Stimulated activated CD4-positive, alpha-beta T cell treated with anti-CD3 and anti-CD28 coated beads, Interleukin-4, amount 100 ng/mL, for 4 hours (primary cell): ENCODE measurements at places on chromosomes 12 and 14.

DNA sequence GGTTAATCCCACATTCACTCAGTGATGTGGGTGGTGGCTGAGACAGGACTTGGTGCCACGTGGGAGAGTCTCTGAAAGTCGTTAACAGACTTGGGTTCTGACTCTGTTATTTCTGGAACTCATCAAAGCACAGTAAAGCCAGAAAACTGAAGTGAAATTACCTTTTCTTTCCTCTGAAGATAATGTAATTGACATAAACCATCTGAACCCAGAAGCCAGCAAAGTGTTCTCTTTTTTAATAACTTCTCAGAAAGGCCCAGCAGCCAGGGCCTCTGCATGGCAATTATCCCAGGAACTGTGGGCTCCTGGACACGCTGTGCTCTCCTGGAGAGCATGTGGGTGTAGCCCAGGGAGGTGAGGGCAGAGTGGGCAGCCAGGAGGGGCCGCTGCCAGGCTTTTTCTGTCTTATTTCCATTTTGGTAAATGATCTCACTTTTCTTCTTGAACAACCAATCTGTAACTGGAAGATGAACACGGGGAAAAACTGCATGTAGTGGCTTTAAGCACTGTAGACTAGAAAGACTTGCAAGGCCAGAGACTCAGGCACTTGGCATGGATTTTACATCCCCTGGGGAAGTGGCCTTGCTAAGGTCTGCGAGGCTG lies 444.1 kb upstream of the TMEM132C start:
- no peak for DNase-seq

DNA sequence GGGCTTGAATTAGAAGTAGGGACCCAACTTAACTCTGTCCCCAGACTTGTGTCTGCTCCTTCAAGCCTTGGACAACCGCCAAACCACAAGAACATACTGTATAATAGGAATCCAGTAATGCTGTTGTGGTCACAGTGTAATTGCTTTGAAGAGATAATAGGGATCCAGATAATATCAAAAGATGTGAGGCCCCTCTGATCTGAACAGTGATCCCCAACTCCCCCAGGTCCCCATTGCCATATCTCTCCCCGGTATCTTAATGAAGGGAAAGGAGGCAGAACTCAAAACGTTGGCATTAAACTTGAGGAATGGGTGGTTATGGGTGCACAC lies 8.5 kb upstream of the PLEKHH1 start:
- no peak for DNase-seq

GRCh38 chr14:104680056-104680805 lies 9.2 kb upstream of the INF2 start:
- DNase-seq: no peak

DNA sequence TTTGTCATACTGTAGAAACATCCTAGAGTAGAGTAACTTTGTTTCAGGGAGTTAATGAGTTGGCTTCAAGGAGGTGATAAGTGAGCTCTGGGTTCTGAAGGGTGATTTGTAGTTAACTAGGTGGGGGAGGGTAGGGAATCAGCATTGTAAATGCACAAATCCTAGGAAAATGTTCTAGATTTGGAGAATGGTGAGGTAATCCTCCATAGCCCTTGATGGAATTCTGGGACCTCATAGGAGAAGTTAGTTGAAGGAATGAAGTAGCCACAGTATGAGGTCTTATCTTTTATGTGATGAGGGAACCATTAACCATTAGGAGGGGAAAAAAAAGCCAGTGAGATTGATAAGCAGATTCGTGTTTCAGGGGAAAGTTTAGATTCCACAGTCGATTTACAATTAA lies 8.0 kb downstream of the CNOT2 start:
- no peak for DNase-seq

- DNase-seq: no peak
Observed at GRCh38 chr12:19302100-19302640, 137.1 kb upstream of the AEBP2 start.

- DNase-seq: no peak
Observed at GRCh38 chr14:69755296-69755695, 11.6 kb upstream of the SRSF5 start.

DNA sequence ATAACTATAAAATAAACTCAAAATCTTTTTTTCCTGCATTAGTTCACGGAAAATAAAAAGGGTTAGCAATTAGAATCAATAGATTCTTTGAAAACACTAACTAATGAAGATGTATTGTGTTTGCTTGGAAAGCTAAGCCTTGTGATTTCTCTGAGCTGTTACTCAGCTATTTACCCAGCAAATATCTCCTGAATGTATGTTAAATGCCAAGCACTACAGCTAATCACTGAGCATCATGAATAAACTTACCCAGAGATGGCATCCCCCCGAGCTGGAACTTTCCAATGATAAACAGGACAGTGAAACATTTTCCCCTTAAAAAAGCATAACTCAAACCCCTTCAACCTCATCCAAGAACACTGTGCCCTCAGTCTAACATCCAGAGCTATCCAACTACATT lies 71.2 kb downstream of the SLC2A13 start:
- no peak for DNase-seq

DNA sequence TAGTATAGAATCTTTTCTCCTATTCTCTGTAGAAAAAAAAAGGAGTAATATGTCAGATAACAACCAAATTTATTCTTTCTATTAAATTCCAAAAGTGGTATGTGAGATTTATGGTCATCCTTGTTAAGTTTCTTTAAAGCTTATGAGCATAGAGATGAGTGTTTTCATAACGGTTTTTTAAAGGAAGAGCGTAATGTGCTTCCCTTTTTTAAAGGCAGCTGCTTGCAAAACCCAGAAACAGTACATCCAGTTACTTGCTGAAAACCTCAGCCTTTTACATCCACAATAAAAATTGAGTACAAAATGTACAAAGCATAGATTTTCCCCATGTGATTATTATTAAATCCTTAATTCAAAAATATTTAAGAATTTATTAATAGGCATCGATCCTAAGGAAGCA lies 53.6 kb upstream of the CD163 start:
- DNase-seq: no peak

- no peak for DNase-seq
Observed at GRCh38 chr12:118946256-118946655, 35.1 kb upstream of the SRRM4 start.

- no peak for DNase-seq
Observed at GRCh38 chr12:95201056-95201670, 16.1 kb downstream of the FGD6 start.

GRCh38 chr12:23098110-23098509 lies 473.1 kb downstream of the ETNK1 start:
- DNase-seq: no peak

- DNase-seq: no peak
Observed at GRCh38 chr12:82461836-82462235, 103.5 kb downstream of the METTL25 start.

GRCh38 chr12:115255257-115255656 lies 571.3 kb upstream of the TBX3 start:
- no peak for DNase-seq

- DNase-seq: no peak
Observed at GRCh38 chr12:77949943-77950342, 119.2 kb downstream of the NAV3 start.

- peak; percentile 67 for DNase-seq
Observed at GRCh38 chr12:120439646-120440247, 1.8 kb downstream of the COX6A1 start.

DNA sequence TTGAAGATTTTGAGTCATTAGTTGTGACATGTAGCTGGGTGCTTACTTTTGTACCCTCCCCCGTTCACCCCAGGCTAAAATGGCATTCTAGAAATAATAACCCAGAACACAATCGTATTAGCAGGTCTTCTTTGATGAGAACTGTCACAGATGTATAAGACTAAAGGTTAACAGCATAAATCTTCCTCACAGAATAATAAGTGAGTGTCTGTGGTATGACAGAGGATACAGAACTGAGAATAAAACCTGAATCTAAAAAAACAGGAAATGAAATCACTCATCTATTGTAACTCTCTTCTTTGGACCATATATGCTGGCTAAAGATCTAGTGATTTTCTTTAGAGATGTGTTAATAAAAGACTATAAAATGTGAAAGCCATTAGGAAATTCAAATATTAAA lies 746.6 kb downstream of the LRFN5 start:
- no peak for DNase-seq

- no peak for DNase-seq
Observed at GRCh38 chr14:89425931-89426330, 8.9 kb upstream of the FOXN3 start.

DNA sequence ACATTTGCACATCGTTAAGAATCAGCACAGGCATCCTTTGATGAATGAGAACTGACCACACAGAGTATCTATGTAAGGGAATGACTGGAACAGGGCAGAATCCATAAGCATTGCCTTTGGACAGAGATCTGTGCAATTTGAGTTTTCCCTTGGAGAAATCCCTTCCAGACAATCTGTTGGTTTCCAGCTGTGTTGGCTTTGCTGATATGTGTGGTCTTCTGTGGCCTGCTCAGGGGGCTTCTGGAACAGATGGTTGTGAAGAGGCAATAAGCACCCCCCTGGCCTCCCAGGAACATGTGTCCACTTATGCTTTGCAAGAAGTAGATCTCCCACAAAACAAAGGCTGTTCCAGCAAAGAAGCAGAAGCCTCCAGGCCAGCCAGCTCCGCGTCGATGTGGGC lies 111.4 kb upstream of the TMEM132C start:
- no peak for DNase-seq

DNA sequence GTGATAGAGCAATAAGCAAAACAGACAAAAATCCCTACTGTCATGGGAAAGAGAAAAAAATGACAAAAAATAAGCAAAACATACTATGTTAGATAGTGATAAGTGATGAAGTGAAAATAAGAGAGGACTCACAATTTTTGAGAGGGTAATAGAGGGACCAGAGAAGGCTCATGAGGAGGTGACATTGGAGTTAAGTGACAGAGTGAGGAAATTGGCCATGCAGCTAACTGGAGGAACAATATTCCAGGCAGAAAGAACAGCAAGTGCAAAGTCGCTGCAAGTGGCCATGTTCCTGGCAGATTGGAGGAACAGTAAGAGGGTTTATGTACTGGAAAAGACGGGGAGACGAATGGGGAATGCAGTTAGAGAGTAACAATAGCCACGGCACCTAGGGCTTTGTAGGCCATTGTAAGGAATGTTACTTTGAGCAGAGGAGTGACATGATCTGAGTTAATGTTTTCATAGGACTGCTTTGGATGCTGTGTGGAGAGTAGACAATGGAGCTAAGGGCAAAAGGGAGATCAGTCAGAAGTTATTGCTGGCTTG lies 1.4 kb upstream of the SAV1 start:
- no peak for DNase-seq

DNA sequence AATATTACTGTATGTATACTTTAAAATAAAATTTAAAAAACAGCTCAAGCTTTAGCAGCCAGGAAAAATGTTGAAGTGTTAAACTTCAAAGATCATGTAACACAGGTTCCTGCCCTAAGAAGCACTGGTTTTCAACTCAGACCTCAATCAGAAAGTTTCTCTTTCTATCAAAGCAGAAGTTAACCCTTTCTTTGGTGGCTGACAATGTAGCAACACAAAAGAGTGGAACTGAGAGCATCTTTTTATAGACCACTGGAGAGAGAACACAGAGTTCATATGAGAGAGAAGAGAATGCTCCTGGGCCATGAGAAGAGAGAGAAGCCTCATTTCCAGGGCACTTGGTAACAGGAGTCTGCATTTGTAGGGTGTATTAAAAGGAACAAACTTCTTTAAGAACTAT lies 42.2 kb upstream of the KTN1 start:
- no peak for DNase-seq

DNA sequence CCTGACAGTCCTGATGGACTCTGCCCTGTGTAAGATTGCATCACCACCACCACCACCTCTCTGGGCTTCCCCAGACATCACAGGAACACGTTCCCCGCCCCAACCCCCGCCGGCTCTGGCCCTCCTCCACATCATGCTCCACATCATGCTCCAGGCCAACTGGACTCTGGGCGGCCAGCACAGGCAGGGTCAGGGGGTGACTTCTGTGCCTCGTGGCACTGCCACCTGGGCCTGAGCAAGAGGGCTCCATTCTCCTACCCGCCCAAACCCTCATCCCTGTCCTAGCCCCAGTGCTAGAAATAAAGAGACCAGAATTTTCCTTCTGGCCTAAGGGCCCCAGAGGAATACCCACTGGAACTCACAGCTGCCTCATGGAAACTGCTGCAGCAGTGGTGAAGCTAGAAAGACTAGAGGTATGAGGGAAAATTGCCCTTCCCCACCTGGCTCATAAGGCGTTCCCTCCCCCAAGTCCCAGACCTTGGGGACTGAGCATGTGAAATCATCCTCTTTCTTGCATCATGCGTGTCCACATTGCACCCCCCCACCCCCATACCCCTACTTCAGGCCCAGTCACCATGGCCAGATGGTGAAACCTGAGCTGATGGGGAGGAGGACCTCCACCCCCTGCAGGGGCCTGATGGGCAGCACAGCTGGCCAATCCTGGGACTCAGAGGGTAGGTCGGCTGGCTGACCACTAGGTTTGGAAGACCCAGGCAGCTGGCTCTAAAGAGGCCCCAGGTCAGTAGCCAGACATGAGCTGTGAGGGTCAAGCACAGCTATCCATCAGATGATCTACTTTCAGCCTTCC lies at the start of gene INHBE:
TSS of gene INHBE (plus strand) at position 742 of the 808 bp plus-strand sequence. CDS start 230 bp downstream, outside the sequence.
- no peak for DNase-seq

- no peak for DNase-seq
Observed at GRCh38 chr12:19206493-19207077, 77.1 kb downstream of the PLEKHA5 start.

GRCh38 chr14:44154874-44155273 lies 352.2 kb downstream of the FSCB start:
- no peak for DNase-seq

- DNase-seq: no peak
Observed at GRCh38 chr14:69504775-69505174, 20.2 kb downstream of the PLEKHD1 start.

GRCh38 chr14:63328787-63329737 lies 10.3 kb upstream of the GPHB5 start:
- DNase-seq: no peak

GRCh38 chr14:55136241-55136640 lies 7.2 kb downstream of the LGALS3 start:
- no peak for DNase-seq

DNA sequence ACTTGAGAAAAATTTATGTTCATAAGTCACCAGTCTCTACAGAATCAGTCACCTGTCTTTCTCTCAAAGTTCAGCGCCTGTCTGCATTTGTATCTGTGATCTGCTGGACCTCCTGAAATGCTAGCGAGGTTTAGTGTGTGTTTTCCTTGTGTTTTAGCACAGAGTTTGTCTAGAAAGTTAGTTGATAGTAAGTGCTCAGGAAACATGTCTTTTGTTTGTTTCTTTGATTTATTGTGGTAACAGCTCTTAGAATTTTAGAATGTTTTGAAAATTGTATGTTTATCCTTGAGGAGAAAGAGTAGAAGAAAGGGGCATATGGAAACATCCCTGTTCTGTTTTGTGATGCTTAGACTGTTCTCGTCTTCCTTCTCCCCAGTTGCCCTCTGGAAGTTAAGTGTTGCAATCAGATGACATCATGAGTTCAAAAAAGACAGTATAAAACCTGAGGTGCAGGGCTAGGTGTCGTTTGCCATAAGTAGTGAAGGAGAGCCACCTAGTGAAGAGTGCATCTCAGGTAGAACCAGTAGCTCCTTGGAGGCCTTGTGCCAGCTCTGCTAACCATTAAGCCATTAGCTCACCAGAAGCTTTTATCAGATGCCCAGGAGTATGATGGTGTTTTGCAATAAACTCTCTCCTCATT lies 44.8 kb downstream of the FBXW8 start:
- no peak for DNase-seq

GRCh38 chr12:24997496-24997895 lies 48.6 kb upstream of the BCAT1 start:
- DNase-seq: no peak
